Caki2 (cell line): ENCODE measurements at places on chromosomes 6 and 20. TPM values are rescaled to one million over a fixed set of nuclear protein-coding genes. Genes with fewer than 3 reads are reported as not detected.

GRCh38 chr6:11275598-11275997, 43.1 kb upstream of the NEDD9 start:
- peak; percentile 88 for DNase-seq

The C20orf173 gene
- not detected in 2 replicates for total RNA-seq

GRCh38 chr6:7475081-7475480, 66.4 kb upstream of the DSP start:
- no peak for DNase-seq

GRCh38 chr6:104784884-104785283, 74.8 kb downstream of the HACE1 start:
- DNase-seq: no peak

The HCRTR2 gene
- not detected in 2 replicates for total RNA-seq

The C2 gene
- 3.2 and 7.7 TPM in 2 replicates for total RNA-seq

The SIRPA gene
- total RNA-seq: 50.7 and 56.2 TPM in 2 replicates

The RIPOR2 gene
- total RNA-seq: 2.3 and 13.6 TPM in 2 replicates

The TP53RK gene
- 9.4 and 23.4 TPM in 2 replicates for total RNA-seq

GRCh38 chr6:13378669-13379590, 50.6 kb upstream of the TBC1D7 start:
- DNase-seq: no peak
